Bronchial epithelial cell (primary cell): ENCODE measurements at places on chromosomes 11 and 22. TPM values are rescaled to one million over a fixed set of nuclear protein-coding genes. Genes with fewer than 3 reads are reported as not detected.

OR52H1 gene
- 0.38 TPM in 1 of 2 replicates, not detected in the other for total RNA-seq

KCNK4 gene
- under 0.01 TPM in 1 of 2 replicates, not detected in the other for total RNA-seq

KRTAP5-10 gene
- not detected in 2 replicates for total RNA-seq

HSPB2 gene
- not detected in 2 replicates for total RNA-seq

BTG4 gene
- 0.26 and 0.51 TPM in 2 replicates for total RNA-seq

OR4C6 gene
- not detected in 2 replicates for total RNA-seq

MISFA gene
- total RNA-seq = 0.64 and 0.79 TPM in 2 replicates
